ENCODE measurements at places on chromosomes 6 and 20. TPM values are rescaled to one million over a fixed set of nuclear protein-coding genes. Genes with fewer than 3 reads are reported as not detected.

The IP6K3 gene
- 0.87 TPM for total RNA-seq

The JAG1 gene
- 65.0 TPM for total RNA-seq

GRCh38 chr6:39566456-39566855 lies 158.8 kb downstream of the KIF6 start:
- DNase-seq = no peak

DNA sequence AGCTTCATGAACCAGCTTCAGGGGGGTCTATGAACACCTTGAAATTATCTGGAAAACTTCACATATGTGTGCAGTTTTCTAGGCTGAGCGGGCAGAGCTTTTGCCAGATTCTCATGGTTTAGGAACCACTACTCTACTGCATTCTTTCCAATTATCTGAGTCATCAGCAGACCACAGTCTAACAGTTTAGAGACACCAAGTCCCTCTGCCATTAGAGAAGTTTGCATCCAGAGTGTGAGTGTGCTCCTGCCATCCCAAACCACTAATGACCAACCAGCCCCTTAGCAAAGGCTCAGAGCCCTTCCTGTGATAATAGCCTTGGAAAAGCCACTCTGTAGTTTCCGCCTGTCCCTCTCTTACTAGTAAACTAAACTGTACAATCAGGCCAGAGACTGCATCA lies 96.8 kb downstream of the PHACTR1 start:
- DNase-seq = no peak

DNA sequence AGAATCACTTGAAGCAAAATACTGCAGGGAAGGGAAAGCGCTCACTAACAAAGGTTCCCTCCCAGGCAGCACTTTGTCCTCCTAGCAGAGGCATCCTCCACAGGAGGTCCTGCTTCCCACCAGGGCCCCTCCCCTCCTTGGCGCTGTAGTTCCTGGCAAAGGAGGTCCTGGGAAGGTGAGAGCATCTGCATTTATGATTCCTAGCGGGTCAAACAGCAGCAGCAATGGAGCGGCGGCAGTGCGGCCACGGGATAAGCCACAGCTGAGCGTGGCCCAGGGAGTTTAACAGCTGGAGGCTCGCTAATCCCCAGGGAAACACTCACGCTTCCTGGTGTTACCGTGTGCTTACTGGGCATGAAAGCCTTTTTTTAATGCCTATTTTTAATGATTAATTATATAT lies 185.8 kb downstream of the TTLL2 start:
- DNase-seq = no peak

GRCh38 chr20:47487175-47487917 lies 14.3 kb upstream of the NCOA3 start:
- no peak for DNase-seq

All from left lung (tissue), 14 donors.